ENCODE measurements at places on chromosomes 5 and 9. TPM values are rescaled to one million over a fixed set of nuclear protein-coding genes. Genes with fewer than 3 reads are reported as not detected.

The SLC6A7 gene
- total RNA-seq: 0.03 TPM

The WDR31 gene
- 0.43 TPM for total RNA-seq

The TMEM252 gene
- not detected for total RNA-seq

The MAMDC2 gene
- 0.37 TPM for total RNA-seq

The IL9 gene
- total RNA-seq: not detected

The MCC gene
- 8.1 TPM for total RNA-seq

The C5orf46 gene
- 3.3 TPM for total RNA-seq

The LEAP2 gene
- 0.77 TPM for total RNA-seq

The BAAT gene
- total RNA-seq: 0.03 TPM

The BTNL3 gene
- total RNA-seq: not detected

The SPATA24 gene
- 5.9 TPM for total RNA-seq

The UBAC1 gene
- 115 TPM for total RNA-seq

The CRB2 gene
- total RNA-seq: not detected

The IRGM gene
- 0.08 TPM for total RNA-seq

The CENPK gene
- total RNA-seq: 35.3 TPM

The SLC6A19 gene
- not detected for total RNA-seq

The FAM81B gene
- total RNA-seq: not detected

The PLAC8L1 gene
- total RNA-seq: not detected

The FOXI1 gene
- not detected for total RNA-seq

The F12 gene
- 8.5 TPM for total RNA-seq

The PCDHB10 gene
- not detected for total RNA-seq

The ZNF346 gene
- 17.7 TPM for total RNA-seq

The PCDHGB7 gene
- 0.47 TPM for total RNA-seq

The LMX1B gene
- total RNA-seq: 1.3 TPM

The FSTL4 gene
- total RNA-seq: 0.47 TPM

The GPX3 gene
- total RNA-seq: 0.17 TPM

The ZBED3 gene
- 0.76 TPM for total RNA-seq

The FGF1 gene
- total RNA-seq: 4.0 TPM

The VCAN gene
- total RNA-seq: 7.5 TPM

The EGFLAM gene
- total RNA-seq: 0.13 TPM

The SELENOP gene
- total RNA-seq: not detected

The BTNL9 gene
- 1.3 TPM for total RNA-seq

The LCN9 gene
- not detected for total RNA-seq

The F2RL2 gene
- 2.8 TPM for total RNA-seq

The GRIA1 gene
- 0.13 TPM for total RNA-seq

The FRRS1L gene
- total RNA-seq: not detected

The SLCO4C1 gene
- total RNA-seq: 0.02 TPM

The ZFP2 gene
- total RNA-seq: not detected

The SPINK13 gene
- total RNA-seq: not detected

The IFNA2 gene
- not detected for total RNA-seq

The CEL gene
- 0.45 TPM for total RNA-seq

The PKD2L2 gene
- not detected for total RNA-seq

The SH3GL2 gene
- total RNA-seq: not detected

The PCDHGA3 gene
- total RNA-seq: 0.14 TPM

The CTSV gene
- 0.37 TPM for total RNA-seq

The DOK3 gene
- total RNA-seq: 4.4 TPM

The POU4F3 gene
- total RNA-seq: 0.19 TPM

The ABCA1 gene
- total RNA-seq: 6.3 TPM

The SPINK1 gene
- not detected for total RNA-seq

The CD274 gene
- total RNA-seq: 14.3 TPM

The GABBR2 gene
- 1.9 TPM for total RNA-seq

The NRG2 gene
- total RNA-seq: 10.4 TPM

The RANBP17 gene
- 8.4 TPM for total RNA-seq

The ANKRD31 gene
- 0.13 TPM for total RNA-seq

Data from HT1080 (cell line).